Stimulated activated CD4-positive, alpha-beta T cell treated with anti-CD3 and anti-CD28 coated beads, Interleukin-12 subunit alpha, Interleukin-12 subunit beta, amount 100 ng/mL, for 48 hours (primary cell): ENCODE measurements at places on chromosomes 1 and 21.

DNA sequence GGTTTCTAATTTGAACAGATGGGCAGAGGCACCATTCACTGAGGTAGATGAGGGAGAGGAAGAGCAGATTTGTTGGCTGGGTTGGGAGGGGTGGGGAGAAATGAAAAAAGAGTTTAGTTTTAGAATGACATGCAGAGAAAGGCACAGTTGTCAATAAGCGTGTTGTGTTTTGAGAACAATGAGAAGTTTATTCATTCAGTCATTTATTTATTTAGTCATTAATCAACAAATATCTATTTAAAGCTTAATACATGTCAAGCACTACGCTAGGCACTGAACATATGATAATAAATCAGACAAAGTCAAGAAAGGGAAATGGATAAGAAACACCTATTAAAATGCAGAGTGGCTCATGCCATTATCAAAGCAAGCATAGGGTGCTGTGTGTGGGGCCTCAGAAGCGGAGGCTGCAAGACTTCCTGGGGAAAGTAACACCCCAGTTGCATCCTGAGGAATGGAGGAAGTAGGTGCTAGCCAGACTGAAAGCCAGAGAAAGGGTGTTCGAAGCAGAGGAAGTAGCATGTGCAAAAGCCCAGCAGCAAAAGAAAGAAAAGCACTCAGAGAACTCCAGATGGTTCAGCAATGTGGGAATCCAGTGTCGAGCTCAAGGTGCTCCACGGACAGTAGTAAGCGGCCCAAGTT is 114.1 kb downstream of the RNF220 start:
- no peak for DNase-seq

DNA sequence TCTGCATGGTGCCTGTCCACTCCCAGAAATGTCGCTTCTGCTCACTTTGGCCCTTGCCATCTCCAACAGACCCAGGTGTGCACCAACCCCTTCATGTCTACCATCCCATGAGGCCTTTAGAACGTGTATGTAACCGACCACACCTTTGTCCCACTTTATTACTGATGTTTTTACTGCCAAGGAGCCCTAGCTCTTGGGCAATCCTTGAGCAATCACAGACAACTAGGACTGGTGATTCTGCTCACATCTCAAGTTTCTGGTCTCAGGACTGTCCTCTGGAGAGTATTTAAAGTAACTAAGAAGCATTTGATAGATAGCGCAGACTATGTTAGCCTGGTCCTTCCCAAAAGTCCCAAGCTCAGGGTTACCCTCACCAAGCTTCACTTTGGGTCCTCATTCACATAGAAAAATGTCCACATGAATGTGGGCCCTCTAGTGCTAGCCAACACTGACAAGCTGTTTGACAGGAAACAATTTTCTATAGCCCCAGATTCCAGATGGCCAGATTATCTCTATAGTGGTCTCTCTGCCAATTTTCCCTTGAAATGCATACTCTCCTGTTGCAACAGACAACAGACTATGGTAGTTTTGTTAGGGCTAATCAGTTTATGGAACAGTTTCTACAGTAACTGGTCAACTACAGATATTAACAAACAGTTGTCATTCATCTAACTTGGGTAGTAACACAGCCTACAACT is 6.9 kb upstream of the TMEM81 start:
- DNase-seq = no peak

GRCh38 chr1:194300340-194300739 is 1113.9 kb upstream of the B3GALT2 start:
- DNase-seq = no peak

DNA sequence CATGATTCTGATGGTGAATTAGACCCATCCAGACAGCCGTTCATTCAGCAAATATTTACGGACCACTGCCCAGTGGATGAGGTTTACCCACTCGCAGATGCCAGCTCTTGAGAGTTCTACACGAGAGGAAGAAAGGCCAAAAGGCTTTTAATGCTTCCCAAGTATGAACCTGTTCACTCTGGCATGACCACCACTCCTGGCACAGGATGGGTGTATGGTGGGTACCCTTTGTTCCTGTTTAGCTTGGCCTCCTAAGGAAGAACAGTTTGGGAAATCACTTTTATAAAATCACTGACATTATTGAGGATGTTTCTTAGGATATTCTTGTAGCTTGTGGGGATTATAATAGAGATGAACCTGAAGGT is 67.2 kb downstream of the HMGB4 start:
- DNase-seq = no peak

GRCh38 chr1:208203848-208204609 is 40.2 kb downstream of the PLXNA2 start:
- no peak for DNase-seq

DNA sequence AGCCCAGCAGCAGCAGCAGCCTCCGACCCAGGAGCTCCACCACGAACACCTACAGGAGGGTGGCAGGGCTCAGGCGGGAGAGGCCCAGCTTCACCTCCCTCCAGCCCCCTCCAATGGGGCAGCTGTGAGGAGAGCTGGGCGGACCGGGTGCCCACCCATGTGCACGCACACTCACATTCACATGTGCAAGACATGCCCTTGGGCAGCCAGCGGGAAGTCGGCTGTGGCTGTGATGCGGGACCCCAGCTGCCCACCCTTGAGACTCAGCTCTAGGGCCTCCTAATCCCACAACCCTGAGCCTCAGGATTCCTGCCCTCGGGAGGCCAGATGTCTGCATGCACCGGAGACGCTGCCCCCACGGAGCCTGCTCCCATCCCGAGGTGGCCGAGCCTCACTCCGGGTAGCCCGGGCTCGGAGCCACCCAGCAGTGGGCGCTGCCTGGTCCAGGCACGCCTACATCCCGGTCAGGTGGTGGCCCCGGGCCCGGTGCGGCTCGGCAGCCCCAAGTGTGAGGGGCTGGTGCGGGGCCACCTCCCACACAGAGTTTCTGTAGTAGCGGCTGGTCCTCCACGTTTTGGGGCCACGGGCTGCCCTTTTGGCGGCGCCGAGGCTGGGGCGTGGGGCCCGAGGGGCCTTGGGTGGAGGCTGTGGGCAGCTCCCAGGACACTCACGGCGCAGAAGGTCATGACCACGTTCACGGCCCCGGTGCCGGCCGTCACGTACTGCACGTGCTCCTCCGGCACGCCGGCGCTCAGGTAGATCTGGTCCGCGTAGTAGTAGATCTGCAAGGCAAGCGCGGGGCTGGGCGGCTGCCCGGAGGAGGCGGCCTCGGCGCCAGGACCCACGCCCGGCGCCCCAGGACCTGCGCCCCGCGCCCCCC is 12.9 kb upstream of the SLC2A7 start:
- no peak for DNase-seq

GRCh38 chr1:42759114-42759513 is 7.7 kb downstream of the P3H1 start:
- DNase-seq = no peak

- DNase-seq = no peak
Observed at GRCh38 chr21:42315296-42315891, at the start of gene TFF3. Gene TFF3 (minus strand): TSS chr21:42315409. CDS start chr21:42315374, 35 bp downstream.

DNA sequence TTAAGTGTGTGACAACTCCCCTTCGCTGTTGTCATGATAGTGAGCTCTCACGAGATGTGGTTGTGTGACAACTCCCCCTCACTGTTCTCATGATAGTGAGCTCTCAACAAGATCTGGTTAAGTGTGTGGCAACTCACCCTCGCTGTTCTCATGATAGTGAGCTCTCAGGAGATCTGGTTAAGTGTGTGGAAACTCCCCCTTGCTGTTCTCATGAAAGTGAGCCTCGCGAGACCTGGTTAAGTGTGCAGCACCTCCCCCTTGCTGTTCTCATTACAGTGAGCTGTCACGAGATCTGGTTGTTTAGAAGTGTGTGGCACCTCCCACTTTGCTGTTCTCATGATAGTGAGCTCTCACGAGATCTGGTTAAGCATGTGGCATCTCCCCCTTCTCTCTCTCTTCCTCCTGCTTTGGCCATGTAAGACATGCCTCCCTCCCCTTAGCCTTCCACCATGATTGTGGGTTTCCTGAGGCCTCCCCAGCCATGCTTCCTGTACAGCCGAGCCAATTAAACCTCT is 25.1 kb upstream of the LSS start:
- DNase-seq = peak; percentile 27

DNA sequence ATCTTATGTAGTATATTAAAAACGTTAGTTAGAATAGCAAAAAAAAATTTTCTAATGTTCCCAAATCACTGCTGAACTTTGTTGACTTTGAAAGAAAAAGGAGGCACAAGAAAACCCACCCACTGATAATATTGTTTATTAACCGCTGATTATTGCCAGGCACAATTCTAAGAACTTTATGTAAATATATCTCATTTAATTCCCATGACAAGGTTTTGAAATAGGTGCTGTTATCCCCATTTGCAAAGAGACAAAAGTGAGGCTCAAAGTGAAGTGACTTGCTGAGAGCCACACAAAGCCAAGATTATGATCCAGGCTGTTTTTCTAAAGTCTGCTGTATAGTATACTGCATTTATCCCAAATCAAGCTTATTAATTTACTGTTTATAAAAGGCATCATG is 56.4 kb downstream of the SASS6 start:
- DNase-seq = no peak

GRCh38 chr21:26769613-26770188 is 75.5 kb downstream of the ADAMTS1 start:
- DNase-seq = peak; percentile 7

DNA sequence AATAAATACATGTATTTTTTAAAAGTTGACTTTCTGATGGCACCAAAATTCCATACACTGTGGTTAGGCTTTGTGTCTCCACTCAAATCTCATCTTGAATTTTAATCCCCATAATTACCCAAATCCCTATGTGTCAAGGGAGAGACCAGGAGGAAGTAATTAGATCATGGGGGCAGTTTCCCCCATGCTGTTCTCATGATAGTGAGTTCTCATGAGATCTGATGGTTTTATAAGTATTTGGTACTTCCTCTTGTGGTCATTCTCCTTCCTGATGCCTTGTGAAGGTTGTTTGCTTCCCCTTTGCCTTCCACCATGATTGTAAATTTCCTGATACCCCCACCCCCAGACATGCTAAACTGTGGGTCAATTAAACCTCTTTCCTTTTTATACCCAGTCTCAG is 1218.4 kb upstream of the PRMT6 start:
- DNase-seq = no peak

GRCh38 chr1:224271106-224271505 is 58.9 kb downstream of the NVL start:
- no peak for DNase-seq

- no peak for DNase-seq
Observed at GRCh38 chr1:25944986-25945385, 38.8 kb upstream of the STMN1 start.

GRCh38 chr1:215022204-215022603 is 60.3 kb upstream of the KCNK2 start:
- no peak for DNase-seq

GRCh38 chr1:232921381-232921780 is 29.0 kb upstream of the NTPCR start:
- DNase-seq = no peak

DNA sequence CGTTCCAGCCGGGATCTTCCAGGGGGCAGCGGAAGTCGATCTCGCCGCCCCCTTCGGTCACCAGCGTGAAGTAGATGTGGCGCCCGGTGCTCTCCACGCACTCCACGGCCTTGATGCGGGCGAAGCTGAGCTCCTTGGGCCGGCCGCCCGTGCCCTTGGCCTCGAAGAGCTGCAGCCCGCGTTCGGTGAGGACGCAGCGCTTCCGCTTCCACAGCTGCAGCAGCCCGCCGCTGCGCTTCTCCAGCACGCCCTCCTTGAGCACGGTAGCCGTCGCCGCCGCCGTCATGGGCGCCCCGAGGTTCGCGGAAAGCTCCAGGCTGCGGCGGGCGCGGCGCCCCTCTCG is 516 bp downstream of the PHLDA3 start:
- no peak for DNase-seq

- no peak for DNase-seq
Observed at GRCh38 chr1:151859891-151860293, 6.4 kb upstream of the THEM5 start.

DNA sequence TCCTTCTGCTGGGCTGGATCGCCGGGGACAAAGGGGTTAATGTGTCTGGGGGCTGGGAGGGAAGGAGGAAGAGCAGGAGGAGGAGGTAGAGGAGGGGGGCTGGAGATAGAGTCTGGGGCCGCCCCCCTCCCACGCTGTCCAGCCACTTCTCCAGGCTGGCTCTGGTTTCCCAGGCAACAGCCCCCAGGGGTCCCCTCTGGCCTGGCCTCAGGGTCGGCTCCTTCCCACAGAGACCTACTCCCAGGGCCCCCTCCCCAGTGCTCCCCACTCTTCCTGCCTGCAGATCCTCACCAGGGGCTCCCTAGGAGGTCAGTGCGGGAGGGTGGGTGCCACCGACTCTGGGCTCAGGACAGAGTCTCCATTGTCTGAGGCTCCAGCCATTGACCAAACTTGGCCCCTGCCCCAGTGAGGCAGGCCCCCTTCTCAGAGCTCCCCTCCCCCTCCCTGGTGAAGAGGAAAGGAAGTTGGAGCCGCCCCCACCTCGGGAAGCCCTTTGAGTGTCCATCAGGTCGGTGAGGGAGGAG is 34.1 kb downstream of the ARHGEF10L start:
- no peak for DNase-seq

GRCh38 chr21:41368735-41369104 is 6.9 kb downstream of the MX2 start:
- DNase-seq = no peak

DNA sequence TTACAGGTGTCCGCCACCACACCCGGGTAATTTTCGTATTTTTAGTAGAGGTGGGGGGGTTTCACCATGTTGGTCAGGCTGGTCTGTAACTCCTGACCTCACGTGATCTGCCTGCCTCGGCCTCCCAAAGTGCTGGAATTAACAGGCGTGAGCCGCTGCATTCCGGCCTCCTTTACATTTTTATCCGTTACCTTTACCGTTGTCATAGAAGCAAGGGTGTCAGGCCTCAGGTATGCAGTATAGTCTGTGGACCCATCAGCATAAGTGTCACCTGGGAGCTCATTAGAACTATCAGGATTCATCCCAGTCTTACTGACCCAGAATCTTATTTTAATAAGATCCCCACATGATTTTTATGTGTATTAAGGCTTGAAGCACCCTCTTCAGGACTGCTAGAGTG is 5.4 kb downstream of the CDC42 start:
- no peak for DNase-seq

DNA sequence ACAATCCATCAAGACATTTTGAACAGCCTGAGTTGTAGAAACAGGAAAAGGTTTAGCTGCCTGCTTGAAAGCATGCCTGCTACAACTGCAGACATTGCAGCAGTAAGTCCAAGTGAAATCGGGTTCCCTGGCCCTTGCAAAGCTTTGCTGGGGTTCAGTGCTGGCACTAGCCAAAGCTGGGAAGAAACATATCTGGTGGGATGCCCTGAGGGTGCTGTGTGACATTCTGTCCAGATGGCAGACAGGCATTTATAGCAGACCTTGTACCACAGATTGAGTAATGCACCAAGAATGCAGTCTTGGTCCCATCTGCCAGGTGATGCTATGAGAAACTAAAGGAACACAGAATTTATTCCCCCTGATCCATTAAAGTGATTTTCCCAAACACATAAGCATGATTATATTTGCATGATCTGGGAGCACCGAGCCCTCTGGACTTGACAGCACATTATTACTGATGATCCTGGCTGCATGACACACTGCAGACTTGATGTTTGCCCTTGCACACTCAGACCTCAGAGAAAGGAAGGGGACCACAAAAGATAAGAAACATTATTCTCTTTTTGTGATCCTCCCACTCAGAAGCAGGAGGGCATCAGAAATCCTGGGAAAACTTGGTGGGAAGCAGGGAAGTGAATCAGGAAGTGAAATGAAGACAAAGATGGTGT is 223.7 kb upstream of the FAM78B start:
- no peak for DNase-seq

- DNase-seq = no peak
Observed at GRCh38 chr1:2933431-2934155, 87.7 kb upstream of the ACTRT2 start.
